ENCODE measurements at places on chromosomes 2 and 18. TPM values are rescaled to one million over a fixed set of nuclear protein-coding genes. Genes with fewer than 3 reads are reported as not detected.

AKAIN1 gene
- not detected for total RNA-seq

CFAP221 gene
- not detected for total RNA-seq

ALPP gene
- not detected for total RNA-seq

IL36G gene
- not detected for total RNA-seq

GDF7 gene
- total RNA-seq = 0.10 TPM

CDK15 gene
- total RNA-seq = not detected
